ENCODE measurements at places on chromosomes 1 and 21.

GRCh38 chr1:43505077-43505780 lies 25.5 kb upstream of the PTPRF start:
- DNase-seq, result no peak

GRCh38 chr1:170354690-170355089 lies 177.3 kb upstream of the GORAB start:
- DNase-seq, result no peak

GRCh38 chr1:162946701-162947100 lies 85.7 kb upstream of the CCDC190 start:
- no peak for DNase-seq

- DNase-seq, result no peak
These were observed 155.8 kb upstream of the ADAMTS5 start for GRCh38 chr21:27122686-27123085.

GRCh38 chr1:10001016-10001665 lies 4.1 kb downstream of the RBP7 start:
- DNase-seq, result no peak

- DNase-seq, result no peak
These were observed 959.0 kb downstream of the PLA2G4A start for GRCh38 chr1:187787736-187788135.

DNA sequence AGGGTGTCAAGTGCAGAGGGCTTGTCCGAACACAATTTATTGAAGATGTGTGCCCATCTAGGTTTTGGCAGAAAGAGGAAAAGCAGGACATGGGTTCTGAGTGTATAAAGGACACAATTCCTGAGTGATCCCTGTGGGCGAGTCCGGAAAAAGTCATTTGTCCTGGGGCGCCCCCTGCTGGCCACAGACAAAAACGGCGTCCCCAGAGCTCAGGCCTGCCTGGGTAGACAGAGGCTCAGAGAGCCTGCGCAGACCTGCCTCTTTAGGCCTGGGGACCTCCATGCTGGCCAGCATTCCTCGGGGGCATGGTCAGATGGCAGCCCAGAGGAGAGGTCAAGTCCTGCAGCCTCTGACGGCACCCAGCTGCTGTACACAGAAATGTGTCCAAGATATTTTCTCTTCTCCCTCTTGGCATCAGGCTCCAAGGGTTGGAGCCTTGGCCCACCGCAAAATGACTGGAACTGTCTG lies 65.5 kb upstream of the LRP8 start:
- DNase-seq, result no peak

DNA sequence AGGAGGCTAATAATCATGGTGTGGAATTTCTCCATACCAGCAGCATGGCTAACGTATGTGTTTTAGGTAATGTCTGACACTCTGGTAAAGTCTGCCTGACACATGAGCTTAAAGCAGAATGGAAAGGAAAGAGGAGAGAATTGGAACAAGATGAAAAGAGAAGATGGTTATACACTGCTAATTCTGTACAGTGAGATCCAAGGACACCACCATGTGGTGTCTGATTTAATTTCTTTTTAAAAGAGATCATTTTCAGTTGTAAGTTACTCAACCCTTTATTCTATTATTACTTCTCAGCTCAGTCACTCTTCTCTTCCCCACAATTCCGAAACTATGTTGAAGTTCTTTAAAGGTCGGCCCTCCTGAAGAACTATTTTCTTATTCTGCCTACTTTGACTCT lies 15.6 kb downstream of the PRKAB2 start:
- no peak for DNase-seq

- no peak for DNase-seq
These were observed 59.6 kb downstream of the XPR1 start for GRCh38 chr1:180691322-180691913.

DNA sequence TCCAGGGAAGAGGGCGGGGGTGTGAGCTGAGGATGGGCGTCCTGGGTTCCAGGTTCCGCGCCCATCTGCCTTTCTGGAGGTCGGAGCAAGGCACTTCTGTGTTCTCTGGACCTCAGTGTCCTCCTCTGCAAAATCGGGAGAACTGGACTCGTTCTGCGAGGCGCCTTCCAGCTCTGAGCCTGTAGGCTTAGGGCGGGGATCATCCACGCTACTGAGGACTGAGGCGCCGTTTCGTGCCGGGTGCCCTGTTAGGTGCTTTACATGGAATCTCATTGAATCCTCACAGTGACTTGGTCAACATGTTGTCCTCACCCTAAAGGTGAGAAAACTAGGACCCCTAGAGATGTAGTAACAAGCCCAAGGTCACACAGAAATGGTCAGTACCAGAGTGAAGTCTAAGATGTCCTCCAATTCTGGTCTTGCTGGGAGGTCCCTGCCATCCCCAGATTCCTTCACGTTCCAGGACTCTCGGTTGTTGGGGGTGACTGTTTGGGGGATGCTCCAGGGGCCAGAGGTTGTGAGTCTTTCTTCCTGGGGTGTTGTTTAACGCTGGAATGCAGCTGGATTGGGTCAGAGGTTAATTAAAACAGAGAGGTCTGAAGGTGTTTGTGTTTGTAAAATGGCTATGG lies 677 bp downstream of the PRKAA2 start:
- no peak for DNase-seq

DNA sequence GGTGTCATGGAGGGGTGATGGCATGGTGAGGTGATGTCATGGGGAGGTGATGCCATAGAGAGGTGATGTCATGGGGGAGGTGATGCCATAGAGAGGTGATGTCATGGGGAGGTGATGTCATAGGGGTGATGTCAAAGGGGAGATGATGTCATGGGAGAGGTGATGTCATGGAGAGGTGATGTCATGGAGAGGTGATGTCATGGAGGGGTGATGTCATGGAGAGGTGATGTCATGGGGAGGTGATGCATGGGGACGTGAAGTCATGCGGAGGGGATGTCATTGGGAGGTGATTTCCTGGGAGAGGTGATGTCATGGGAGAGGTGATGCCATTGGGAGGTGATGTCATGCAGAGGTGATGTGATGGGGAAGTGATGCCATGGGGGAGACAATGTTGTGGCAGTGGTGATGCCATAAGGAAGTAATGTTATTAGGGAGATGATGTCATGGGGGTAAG lies 92.1 kb upstream of the C1orf174 start:
- no peak for DNase-seq

DNA sequence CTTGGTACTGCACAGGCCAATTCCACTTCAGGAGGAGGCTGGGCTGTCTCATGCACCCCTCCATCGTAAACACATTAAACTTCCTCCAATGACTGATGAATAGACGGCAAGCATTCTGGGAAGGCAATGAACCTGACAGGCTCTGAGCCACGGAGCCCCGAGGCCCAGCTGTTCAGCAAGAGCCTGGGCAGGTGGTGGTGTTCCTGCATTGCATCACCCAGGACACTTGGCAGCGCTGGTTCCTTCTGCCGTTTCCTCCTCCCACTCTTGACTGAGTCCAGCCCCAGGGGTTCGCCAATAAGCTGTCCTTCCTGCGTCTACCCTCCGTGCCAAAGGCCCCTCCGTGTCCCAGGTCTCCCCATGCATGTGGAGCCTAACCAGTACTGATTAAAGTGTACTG lies 109.8 kb downstream of the JAK1 start:
- no peak for DNase-seq

DNA sequence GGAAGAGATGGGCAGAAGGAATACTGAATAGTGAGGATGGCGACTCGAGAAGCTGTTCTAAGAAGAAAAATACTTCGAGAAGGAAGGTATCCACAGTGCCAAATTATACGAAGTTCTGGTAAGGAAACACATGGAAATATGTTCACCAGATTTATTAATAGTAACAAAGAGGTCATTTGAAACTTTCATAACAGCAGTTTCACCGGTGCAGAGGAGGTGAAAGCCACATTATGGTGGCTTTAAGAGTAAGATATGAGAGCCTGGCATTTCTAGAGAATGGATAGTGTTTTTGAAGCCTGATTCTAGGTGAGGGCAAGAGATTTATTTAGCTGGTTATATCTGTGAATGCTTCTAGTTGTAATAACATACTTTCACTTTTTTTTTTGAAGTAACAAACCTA lies 56.2 kb downstream of the DPYD start:
- no peak for DNase-seq

DNA sequence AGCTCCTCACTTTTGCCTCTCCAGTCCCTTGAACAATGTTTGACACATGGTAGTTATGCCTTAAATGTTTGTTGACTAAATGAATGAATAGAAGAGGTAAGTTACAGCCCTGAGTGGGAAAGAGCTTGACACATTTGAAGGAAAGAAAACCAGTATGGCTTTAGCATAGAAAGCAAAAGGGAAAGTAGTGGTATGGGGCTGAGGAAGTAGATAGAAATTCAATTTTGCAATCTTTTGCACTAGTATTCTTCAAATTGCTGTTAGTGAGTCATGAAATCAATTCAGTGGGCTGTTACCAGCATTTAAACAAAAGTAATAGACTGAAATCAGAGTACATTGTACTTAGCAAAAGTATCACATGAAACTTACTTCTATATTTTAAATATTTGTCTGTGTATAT lies 21.1 kb downstream of the PLA2G4A start:
- DNase-seq, result no peak

GRCh38 chr1:246181241-246181640 lies 325.8 kb downstream of the SMYD3 start:
- no peak for DNase-seq

DNA sequence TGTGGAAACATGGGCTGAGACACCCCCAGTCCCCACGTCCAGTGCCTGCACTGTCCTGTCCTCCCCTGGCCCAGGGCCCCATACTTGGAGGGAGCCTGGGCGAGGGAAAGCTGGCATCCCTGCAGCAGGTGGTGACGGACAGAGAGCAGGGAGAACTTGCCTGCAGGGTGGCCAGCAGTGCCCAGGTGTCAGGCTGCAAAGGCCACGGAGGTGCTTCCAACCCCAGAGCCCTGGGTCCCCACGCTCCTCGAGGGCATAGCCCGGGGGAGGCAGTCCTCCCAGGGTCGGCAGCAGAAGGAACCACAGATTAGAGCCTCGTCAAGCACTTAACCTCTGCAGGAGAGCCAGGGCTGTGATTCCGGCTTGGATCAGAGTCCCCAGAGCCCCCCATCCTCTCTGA lies 77.5 kb downstream of the ARHGEF16 start:
- no peak for DNase-seq

GRCh38 chr1:11198851-11199594 lies 9.9 kb downstream of the ANGPTL7 start:
- DNase-seq, result no peak

DNA sequence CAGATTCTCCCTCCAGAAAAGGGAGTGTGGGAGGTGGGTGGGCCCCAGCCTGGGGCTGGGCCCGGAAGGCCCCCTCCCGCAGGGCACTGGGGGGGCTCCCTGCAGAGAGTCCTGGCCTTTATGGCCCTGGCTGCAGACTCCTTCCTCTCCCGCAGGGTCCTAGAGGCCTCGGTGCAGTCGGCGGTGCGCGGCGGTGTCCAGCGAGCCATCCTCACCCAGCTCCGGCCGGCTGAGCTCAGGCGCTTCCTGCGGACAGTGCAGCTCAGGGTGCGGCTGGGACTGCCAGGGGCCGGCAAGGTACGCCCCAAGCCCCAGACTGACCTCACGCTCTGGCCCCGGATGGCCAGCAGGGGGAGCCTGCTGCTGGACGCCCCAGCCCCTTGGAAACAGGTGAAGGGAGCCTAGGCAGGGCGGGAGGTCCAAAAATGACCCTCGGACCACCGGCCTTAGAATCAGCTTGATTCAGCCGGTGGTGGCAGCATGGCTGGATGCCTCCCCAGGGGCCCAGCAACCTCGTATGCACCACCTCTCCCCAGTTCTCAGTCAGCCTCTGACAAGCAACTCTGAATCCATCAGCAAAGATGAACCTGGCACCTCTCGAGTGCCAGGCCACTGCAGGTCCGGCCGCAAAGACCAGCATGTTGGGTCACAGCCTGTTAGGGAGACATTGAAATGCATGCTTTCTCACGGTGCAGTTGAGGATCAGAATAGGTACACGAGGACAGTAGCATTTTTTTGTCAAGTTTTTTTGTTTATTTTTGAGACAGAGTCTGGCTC lies 20.6 kb downstream of the MTHFR start:
- no peak for DNase-seq

DNA sequence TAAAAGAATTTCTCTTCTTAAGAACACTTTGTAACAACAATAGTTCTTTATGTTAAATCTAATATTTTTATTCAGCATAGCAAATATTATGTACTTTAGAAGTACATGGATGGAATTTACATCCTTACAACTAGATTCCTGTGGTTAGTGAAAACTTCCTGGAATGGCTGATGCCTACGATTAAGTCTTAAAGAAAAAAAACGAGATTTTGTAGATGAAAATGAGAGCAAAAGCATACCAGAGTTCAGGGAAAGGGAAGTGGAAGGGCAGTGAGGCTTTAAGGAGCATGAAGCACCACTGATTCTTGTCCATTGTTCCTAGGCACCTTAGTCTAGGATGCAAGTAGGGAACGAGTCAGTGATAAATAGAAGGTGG lies 26.7 kb downstream of the CFH start:
- peak; percentile 53 for DNase-seq

GRCh38 chr1:19799230-19800075 lies at the start of gene TMCO4:
TMCO4 (minus strand) TSS chr1:19799916; CDS start chr1:19780758, 19,158 bp downstream.
- DNase-seq, result no peak

DNA sequence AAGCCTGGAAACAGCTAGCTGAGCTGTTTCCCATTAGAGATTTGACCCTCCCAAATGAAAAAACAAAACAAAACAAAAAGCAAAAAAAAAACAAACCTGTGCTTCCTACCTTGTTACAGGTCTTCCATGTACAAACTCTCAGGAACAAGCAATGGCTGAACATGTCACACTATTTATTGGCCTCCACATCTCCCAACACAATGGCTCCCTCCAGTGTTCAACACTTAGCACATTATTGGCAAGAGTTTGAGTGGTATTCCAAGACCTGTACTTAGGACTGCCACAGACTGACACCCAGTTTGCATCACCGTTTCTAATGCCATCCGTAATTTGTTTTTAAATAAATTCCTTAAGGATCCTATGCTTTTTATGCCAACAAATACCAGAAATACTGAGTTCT lies 195.0 kb upstream of the OLFM3 start:
- no peak for DNase-seq

GRCh38 chr1:220833436-220833835 lies 45.8 kb upstream of the HLX start:
- no peak for DNase-seq

- DNase-seq, result no peak
These were observed 21.5 kb downstream of the DPH5 start for GRCh38 chr1:101004061-101004460.

DNA sequence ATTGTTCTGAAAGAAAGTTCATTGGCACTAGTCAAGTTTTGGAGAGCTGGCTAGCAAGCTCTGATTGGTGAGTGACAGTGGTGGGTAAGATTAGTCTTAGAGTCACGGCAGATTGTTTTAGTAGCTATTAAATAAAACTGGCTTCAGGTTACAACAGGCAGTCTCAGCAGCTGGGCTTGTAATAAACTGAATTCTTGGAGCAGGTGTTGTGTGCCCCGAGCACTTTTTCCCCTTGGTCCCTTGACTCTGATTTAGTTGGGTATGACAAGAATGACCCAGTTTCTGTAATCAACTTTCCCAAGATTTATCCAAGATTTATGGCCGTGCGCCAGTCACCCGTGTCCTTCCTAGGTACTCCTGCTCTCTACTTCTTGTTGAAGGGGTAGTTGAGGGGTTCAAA lies 40.2 kb downstream of the TBCE start:
- DNase-seq, result no peak

GRCh38 chr1:86852289-86852688 lies 61.6 kb downstream of the SELENOF start:
- no peak for DNase-seq
